WERI-Rb-1 (cell line): ENCODE measurements at places on chromosomes 12 and 14.

DNA sequence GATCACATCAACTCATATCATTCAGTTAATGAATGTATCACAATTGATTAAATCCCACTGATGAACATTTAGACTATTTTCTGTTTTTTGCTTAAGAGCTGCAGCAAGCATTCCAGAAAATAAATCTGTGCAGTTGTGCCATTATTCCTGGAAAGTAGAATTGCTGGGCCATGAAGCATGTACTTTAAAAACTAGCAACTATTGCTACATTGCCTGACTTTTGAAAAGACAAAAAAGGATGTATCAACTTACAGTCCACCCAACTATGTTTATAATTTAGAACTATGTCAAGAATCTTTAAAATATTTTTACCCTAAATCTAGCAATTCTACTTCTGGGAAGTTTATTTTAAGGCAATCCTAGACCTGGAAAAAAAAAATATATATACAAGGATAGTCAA lies 33.4 kb upstream of the ERGIC2 start:
- DNase-seq = no peak

- DNase-seq = no peak
These were observed 116.8 kb downstream of the PLCZ1 start for GRCh38 chr12:18620986-18621385.

DNA sequence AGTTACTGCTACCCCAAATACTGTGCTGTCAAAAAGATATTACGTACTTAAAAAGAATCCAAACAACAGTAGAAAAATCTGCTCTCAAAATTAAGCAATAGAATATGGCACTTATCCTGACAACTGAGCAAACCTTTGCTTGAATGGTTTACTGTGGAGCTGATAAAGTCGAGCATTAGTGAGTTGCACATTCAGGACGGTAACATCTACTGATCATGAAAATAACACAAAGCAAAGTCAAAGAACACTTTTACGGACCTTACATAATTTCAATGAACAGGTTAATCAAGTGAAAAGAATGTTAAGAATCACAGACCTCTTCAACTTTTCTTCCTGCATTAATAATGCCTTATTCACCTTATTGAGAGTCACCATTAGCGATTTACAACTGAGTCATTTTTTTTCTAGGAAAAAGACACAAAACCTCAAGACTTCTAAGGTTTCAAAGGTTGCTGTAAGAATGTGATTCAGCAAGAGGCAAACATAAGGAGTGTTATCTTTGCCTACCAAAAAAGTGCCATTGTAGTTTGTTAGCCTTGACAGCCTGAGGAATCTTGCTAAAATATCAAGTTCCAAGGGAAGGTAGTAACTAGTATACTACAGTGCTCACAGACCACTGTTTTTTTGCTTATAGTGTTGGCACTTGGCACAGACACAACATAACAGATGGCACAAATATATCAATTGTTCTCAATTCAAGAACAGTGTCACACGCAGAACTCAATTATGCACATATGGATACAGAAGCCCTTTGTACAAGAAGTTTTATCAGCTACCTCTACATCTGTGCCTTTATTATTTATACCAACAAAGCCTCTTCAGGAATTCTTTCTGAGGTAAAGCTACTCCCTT lies 334.2 kb upstream of the RPL10L start:
- DNase-seq = no peak

DNA sequence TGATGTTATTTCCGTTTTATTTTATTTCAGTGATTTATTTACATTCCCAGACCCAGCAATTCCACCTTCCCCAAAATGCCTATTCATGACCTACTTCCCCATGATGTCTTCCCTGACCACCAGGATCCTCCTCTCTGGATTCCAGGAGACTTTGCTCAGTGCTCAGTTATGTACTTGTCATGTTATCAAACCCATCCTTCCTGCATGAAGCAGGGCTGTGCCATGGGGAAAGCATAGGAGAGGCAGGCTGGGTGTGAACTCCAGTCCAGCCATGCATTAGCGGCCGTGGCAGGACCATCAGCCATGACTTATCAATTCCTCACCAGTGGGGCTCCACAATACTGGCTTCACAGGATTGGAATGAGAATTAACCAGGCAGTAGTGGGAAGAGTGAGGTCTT lies 57.8 kb downstream of the B4GALNT3 start:
- DNase-seq = no peak

- no peak for DNase-seq
These were observed 284.3 kb downstream of the ZFP36L1 start for GRCh38 chr14:68508581-68508980.

- no peak for DNase-seq
These were observed 307.2 kb downstream of the ATP23 start for GRCh38 chr12:58248599-58248998.

GRCh38 chr12:77433799-77434198 lies 368.4 kb upstream of the E2F7 start:
- no peak for DNase-seq
